ENCODE measurements at places on chromosomes 6 and 20.

- DNase-seq = no peak
These were observed 366.4 kb downstream of the BTBD9 start for GRCh38 chr6:38273325-38273724.

- no peak for DNase-seq
These were observed 19.3 kb upstream of the TNFAIP3 start for GRCh38 chr6:137847748-137848147.

GRCh38 chr6:133630651-133631050 is 258.3 kb upstream of the TCF21 start:
- DNase-seq = no peak

- DNase-seq = no peak
These were observed 48.8 kb downstream of the LAMA4 start for GRCh38 chr6:112205427-112206109.

- DNase-seq = no peak
These were observed 25.9 kb upstream of the PTCHD4 start for GRCh38 chr6:48136856-48137255.

Measured in CD4-positive, alpha-beta T cell treated with Interleukin-6 at 100 ng/mL for 8 hours (primary cell).